Stimulated activated CD8-positive, alpha-beta memory T cell treated with anti-CD3 and anti-CD28 coated beads, Interleukin-15, amount 100 ng/mL, for 4 hours (primary cell): ENCODE measurements at places on chromosomes 1 and 21.

GRCh38 chr1:6418668-6419396 is 887 bp downstream of the HES2 start:
- DNase-seq: no peak

GRCh38 chr1:55124470-55124869 is 85.1 kb downstream of the PCSK9 start:
- DNase-seq: no peak

DNA sequence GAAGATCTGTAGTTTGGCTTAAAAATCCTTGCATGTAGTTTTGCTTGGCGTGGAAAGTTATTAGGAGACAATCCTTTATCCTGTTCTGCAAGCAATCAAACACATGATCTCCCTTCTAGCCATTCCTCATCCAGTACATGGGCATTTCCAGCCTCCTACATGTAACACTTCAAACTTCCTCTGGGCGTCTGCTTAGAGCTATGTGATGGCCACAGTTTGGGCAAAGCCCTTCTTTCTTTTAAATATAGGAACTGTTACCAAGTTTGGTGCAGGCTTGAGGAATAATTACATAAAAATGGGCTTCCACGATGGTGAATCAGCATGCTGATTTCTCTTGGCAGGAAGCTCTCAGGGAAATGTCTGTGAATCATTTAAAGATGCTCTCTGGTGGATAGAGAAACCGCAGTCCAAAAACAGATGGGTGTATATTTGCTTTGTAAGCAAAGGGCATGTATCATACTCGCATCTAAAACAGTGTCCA is 176.9 kb upstream of the FMN2 start:
- DNase-seq: no peak

- DNase-seq: no peak
Observed at GRCh38 chr1:31694964-31695313, 8.9 kb downstream of the COL16A1 start.

DNA sequence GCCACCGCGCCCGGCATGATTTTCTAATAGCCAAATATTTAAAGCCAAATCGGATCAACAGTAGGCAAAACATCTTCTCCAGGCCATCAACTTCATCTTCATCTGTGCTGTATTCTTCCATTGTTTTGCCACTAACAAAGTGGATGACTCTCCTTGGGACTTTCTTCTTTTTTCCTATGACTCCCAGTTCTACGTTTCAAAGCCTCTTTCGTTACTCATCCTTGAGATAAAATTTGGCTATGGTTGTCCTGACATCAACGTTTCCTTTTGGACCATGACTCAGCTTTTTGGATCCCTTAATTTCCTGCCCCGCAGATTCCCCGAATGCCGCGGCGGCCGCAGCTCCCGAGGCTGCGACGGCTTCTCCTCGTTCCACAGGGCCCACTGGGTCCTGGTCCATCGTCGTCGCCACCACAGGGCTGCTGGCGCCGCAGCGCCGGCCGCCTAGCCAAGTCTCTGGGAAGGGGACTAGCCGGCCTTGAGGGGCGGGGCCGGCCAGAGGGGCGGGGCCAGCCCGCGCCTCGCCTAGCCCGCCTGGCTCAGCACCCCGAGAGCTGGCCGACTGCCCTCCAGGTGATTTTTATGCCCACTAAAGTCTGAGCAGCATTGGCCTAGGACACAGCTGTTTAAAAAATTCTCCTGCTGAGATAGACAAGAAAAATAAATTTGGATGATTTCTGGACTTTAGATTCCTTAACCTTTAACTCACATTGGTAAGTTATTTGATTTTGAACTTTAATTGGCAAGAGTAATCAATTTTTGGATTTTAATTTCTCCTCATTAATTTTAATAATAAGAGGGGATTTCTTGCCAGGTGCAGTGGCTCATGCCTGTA is 93.9 kb downstream of the ADCY10 start:
- DNase-seq: no peak

- DNase-seq: no peak
Observed at GRCh38 chr1:160866001-160866694, 3.5 kb upstream of the CD244 start.

DNA sequence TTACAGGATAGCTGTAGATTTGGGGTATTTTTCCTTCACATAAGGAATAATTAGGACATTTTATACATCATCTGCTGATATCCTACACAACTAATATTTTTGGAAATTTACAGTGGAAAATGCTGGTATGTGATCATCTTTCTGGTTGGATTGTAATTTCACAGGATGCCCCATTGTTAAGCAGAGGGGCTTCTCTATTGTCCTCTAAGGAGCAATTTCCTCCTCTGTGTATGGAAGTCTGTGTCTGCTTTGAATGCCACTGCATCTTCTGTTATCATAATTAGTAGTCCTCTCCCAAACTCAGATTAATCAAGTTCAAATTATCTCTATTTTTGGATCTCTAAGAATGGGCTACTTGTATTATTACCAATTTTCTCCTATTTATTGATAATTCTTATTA is 988.1 kb upstream of the B3GALT2 start:
- DNase-seq: no peak

DNA sequence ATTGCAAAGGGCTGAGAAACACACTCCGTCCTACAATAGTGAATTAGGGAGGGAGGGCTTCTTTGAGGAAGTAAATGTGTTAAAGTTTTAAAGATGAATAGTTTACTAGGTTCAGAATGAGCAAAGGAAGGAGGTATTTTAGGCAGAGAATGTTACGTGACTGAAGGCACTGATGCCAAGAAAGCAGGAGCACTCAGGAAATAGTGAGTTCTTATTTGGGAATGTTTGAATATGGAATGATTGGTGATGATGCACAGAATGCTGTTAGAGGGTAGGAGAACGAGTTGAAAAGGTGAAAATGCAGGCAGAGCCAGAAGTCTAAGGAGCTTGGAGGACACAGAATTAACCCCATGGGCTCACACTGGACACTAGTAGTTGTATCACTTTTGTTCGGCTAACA is 108.0 kb downstream of the NRIP1 start:
- no peak for DNase-seq

GRCh38 chr21:17495680-17496079 is 17.2 kb upstream of the CXADR start:
- no peak for DNase-seq

- no peak for DNase-seq
Observed at GRCh38 chr1:189567890-189568289, 909.8 kb downstream of the BRINP3 start.

DNA sequence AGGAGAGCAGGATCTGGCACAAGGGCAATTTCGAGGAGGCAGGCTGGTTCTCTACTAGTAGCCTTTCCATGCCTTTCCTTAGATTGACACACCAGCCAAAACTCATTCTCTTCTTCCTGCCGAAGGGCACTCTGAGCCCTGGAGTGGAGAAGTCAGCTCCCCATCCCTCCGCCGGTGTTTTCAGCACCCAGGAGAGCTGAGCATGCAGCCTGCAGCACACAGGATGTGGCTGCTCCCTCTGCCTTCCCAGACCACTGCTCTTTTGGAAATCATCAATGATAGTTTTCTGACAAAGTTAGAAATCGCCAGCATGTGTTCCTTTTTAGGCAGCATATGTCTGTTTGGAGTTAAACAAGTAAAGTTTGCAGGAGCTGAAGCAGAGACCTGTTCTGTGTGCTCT is 11.7 kb downstream of the RNU5D-1 start:
- no peak for DNase-seq
